ENCODE measurements at places on chromosomes 3 and 15.
A peak's percentile ranks its signal among the peaks of the same experiment; 100 is the strongest.

- no peak for DNase-seq
Observed at GRCh38 chr3:27756877-27757276, 34.8 kb upstream of the EOMES start.

DNA sequence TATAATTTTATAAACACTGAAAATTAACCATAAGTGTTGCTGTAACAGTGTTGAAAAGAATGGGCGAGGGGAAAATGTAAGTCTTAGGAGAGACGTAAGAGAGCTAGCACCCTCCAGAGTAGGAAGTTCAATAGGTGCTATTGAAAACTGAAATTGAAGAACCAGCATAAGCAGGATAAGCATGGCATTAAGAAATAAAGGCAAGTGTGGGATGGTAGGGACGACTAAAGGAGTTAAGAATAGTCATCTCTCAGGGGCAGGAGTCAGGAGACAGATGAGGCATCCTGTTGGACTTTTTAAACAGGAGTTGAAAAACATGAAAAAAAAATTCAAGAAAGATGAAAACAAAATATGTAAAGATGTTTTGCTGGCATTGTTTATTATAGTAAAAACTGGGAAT, 43.5 kb downstream of the ABHD2 start:
- DNase-seq, result peak; percentile 58

GRCh38 chr3:65786890-65787289, 251.8 kb downstream of the MAGI1 start:
- DNase-seq, result no peak

DNA sequence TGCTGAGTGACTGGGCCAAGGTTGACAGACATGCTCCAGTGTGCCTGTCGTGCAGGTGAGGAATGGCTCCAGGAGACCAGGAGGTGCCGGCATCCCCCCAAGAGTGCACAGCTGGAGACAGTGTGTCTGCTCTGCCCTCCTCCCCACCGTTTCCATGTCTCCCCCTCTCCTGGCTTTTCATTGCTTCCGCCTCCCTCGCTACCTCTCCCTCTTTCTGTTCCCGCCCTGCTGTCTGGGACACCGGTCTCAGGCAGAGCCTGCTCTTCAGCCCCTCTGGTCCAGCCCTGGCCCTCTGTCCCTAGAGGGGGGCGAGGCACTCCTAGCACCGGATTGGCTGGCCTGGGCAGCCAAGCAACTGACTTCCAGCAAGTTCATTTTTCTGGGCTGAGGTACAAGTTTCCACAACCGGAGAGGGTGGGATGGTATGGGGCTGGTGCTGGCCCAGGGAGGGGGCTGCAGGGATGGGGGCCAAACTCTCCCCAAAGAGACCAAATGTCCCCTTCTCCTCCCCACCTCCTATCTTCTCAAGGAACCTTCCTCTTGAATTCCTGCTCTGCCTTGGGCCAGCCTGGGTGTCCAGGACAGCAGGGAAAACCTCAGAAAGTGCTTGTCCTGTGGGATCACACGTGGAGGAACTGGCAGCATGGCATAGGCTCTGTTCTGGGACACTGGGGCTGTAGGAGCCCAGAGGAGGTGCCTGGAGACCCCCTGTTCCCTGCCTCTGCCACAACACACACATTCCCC, 32.6 kb downstream of the PRKCD start:
- DNase-seq, result no peak

DNA sequence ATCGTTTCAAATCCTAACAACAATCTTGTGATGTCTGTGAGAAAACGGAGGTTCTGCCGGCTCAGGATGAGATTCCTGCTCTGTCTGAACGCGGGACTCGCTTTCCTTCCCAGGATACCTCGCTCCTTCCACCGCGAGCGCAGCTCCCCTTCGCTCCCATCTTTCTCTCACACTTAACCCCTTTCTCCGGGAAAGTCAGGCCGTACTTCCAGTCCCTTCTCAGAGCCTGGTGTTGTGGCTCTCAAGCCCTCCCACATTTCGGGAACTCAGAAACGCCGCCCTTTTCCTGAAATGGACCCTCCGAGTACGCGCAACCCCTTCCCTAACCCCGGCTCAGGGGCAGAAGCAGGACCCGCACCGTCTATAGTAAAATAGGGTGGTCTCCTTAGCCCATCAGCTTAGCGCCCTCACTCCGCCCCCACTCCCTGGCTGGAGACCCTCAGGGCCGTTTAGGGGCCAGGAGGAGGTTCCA, 378 bp upstream of the FEM1B start:
- DNase-seq, result peak; percentile 59

DNA sequence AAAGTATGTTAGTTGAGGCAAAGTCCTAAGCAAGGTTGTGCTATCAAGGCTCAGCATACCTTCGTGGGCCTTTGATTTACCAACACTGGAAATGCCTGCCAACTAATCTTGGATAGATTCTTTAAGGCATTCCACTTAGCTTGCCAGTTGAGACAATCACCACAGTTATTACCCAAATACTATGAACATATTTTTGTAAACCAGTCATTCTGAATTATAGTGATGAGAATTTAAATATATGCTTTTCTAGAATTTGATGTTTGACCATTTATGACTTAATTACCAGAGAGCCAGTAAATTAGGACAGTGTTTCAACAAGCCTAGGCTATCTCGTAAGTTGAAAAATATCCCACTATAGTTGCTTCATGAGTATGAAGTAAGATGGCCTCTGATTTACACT, 15.5 kb downstream of the TRIM59 start:
- DNase-seq, result no peak

GRCh38 chr3:194261581-194262063, 89.5 kb downstream of the CPN2 start:
- no peak for DNase-seq

GRCh38 chr3:13877911-13878280, 2.0 kb downstream of the WNT7A start:
- DNase-seq, result no peak

GRCh38 chr15:84937144-84937543, 44.5 kb upstream of the PDE8A start:
- peak; percentile 32 for DNase-seq

GRCh38 chr15:34376856-34377255, 9.9 kb upstream of the LPCAT4 start:
- DNase-seq, result no peak

DNA sequence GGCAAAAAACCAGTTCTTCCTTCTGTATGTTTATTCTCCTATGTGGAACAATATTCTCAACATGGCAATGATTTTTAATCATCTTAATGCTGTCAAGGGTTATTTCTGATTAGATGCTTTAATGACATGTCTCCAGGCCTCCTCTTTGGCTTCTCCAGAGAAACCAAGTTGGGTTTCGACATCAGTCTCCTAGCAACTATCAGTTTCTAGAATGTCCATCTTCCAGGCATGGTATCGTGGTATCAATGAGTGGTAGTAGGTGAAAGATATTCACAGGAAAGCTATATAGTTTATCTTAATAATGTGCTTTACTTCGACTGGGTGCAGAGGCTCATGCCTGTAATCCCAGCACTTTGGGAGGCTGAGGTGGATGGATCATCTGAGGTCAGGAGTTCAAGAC, 128.5 kb downstream of the C3orf70 start:
- DNase-seq, result no peak

DNA sequence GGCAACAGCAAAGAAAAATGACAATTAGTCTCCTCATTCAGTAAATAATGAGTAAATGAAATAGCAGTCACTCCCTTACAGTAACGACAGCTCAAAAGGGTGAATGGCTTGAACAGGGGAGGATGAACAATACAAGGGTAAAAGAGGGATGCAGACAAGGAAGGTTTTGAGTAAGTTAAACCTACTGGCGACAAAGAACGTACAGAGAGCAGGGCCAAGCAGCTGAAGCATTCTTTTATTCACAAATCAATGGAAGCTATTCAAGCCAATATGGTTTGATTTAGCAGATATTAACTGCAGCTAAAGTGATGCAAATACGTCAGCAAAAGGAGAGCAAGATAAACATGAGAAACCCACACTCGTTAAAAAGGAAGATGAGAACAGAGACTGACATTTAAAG, 90.7 kb upstream of the ICE2 start:
- no peak for DNase-seq

- no peak for DNase-seq
Observed at GRCh38 chr3:114551770-114552526, 258.1 kb downstream of the TIGIT start.

GRCh38 chr15:31197497-31198414, 96.2 kb upstream of the TRPM1 start:
- peak; percentile 53 for DNase-seq

DNA sequence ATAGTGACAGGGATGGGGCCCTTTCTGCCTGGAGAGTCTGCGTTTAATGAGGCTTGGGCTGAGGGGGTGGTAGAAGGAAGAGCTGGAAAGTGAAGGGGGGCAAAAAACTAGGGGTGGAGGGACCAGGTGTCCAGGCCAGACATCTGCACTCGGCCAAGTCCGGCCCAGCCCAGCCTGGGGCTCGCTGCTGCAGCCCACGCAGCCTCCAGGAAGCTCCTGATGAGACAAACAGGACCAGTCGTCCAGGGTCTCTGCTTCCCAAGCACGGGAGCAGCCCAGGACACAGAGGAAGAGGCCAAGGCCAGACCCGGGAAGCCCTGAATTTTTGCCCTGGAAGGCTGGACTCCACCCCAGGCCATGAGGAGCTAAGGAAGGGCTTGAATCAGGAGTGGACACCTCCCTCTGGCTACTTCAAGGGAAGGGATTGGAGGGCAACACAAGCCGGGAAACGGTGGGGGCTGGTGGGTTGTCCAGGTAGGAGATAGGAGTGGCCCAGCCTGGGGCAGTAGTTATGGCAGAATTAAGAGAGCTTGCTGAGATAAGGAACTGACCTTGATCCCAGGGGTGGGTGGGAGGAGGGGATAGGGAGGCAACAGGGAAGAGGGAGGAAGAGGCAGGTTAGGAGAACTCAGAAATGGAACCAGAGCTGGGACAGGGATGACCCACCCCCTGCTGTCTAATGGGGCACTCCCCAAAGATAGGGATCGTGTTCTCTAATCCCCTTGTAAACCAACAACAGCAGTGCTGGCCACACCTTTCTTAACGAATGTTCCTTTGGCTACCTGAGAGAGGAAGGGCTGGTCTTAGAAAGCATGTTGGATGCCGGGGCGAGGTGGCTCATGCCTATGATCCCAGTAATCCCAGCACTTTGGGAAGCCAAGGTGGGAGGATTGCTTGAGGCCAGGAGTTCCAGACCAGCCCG, 89.5 kb downstream of the ANP32A start:
- DNase-seq, result no peak

DNA sequence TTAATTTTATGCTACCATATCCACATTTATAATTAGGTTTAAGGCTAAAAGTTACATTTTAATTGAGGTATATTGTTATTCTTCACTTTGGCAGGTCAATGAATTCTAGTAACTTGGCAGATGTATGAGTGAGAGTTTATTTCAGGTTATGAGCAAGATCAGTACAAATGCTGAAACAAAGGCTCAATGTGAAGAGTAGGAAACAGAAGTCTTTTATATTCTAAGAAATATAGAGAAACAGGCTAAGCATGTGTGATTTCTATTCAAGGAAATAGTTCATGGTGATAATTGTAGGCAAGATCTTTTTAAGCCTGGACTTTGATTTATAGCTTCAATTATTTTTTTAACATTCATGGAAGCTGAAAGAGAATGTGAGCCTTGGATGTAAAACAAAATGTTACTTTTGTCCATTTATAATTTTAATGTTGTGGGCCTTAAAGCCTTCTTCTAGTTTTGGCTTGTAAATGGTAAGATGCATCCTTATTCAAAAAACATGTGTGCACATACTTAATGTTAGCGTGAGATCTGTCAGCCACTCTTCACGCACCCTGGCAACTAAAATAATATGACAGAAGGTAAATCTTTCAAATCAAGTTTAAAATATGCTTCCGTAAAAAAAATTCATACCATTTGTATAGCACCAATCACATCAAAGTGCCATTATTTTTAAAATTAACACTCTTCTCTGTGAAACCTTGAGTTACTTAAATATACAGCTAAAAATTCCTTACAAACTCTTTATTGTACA, 22.8 kb upstream of the OSTN start:
- no peak for DNase-seq

GRCh38 chr3:139355476-139355875, 11.7 kb downstream of the MRPS22 start:
- peak; percentile 13 for DNase-seq

- no peak for DNase-seq
Observed at GRCh38 chr3:31495971-31496665, 36.6 kb upstream of the STT3B start.

DNA sequence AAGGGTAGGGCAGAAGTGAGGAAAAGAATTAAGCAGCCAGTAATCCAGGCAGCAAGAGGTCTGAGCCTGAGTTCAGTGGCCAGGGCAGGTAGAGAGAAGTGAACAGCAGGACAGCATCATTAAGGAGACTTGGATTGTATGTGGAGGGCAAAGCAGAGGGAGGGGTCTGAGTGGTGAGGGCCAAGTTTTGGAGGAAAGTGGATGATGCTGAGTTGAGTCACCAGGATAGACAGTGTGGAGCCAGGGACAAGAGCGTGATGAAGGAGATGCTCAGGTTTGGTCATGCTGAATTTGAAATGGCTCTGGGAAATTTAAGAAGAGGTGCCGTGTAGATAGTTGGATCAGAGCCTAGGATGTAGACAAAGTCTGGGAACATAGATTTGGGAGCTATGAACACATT, 93.1 kb downstream of the ARHGEF26 start:
- no peak for DNase-seq

DNA sequence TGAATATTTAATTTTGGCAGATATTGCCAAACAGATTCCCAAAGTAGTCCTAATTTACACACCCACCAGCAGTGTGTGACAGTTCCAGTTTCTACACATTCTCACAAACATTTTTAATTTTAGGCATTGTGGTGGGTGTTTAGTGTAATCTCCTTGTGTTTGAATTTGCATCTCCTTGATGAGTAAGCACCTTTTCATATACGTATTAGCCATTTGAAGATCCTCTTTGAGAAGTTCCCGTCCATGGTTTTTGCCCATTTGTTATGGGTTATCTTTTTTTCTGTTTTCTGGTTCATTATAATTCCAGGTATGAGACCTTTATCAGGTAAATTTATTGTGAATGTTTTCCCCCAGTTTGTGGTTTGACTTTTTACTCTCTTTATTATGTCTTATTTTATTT, 2.3 kb upstream of the TM4SF19 start:
- peak; percentile 70 for DNase-seq

GRCh38 chr3:57004229-57004628, 56.2 kb upstream of the SPATA12 start:
- DNase-seq, result no peak

GRCh38 chr15:47003568-47003967, 713.7 kb upstream of the SEMA6D start:
- no peak for DNase-seq

- DNase-seq, result no peak
Observed at GRCh38 chr3:114437897-114438296, 144.1 kb downstream of the TIGIT start.

DNA sequence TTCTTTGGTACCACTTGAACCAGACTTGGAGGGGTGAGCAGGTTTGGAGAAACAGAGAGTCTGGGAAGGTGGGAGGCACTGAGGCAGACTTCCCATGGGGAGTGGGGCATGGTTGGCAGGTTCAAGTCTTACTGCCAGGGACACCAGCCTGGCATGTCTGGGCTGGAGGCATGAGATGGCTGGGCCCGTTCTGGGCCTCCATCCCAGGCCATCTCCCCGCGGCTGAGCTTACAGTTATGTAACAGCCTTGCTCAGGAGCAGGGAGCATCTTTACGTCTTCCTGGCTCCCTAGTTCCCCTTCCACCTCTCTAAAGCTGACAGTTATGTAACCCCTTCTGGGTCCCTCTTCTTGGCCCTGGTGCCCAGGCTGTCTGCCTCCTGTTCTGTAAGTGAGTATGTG, 12.4 kb downstream of the VIPR1 start:
- no peak for DNase-seq

GRCh38 chr3:27719314-27720003, 2.7 kb downstream of the EOMES start:
- no peak for DNase-seq
